ENCODE measurements at places on chromosomes 16 and 17. TPM values are rescaled to one million over a fixed set of nuclear protein-coding genes. Genes with fewer than 3 reads are reported as not detected.

UMOD gene
- not detected for total RNA-seq

DNA sequence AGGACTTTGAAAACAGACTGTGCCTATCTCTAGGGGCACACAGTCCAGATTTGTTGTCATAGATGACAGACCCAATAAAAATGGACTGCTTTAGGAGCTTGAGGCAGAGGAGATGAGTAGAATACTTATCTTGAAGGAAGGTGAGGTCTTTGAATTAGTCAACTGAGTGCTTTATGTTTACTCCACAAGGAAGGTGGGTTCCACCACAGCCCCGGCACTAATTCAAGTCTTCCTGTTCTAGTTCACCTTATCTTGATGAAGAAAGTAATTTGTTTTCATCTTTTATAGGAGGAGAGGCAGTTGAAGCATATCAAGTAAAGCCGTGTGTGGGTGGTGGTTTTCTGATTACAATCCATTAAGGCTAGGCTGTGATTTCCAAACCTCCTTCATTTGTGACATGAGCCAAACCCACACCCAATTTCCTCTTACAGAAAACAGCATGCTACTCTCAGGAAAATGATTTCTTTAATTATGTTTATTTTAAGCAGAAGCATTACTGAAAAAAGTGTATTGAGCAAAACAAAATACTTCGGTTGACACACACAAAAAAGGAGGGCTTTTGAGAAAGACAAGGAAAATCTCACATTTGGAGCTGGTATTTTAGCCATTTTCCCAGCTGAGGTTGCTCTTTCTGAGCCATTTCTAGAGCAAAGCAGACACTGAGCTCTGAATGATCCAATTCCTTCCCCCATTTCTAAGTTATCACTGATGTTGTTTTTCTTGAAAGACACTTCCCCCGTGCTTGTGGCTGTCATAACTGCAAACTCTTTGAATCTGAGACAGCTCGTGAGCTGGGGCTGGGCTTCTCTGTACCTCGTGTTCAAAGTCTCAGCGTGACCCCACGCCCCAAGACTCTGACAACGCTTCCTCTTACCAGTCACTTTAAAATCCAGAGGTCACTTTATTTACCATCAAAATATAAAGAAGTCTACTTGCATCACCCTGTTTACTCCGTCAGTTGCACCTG, 35.4 kb downstream of the CDRT15 start:
- peak; percentile 24 for DNase-seq

DNA sequence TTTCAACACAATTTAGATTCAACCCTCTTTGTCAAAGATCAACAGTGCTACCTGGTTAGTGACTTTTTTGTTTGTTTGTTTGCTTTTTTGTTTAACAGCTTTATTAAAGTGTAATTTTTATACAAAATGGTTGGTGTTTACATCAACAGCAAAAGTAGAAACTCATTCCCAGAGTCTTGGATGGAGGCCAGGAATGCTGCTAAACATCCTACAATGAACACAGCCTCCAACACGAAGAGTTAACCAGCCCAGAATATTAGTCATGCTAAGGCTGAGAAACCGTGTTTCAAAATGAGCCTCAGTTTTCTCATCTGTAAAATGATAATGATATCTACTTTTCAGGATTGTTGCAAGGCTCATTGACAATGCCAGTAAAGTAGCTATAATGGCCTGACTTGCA, 211.0 kb upstream of the MAF start:
- DNase-seq: no peak

- DNase-seq: no peak
Observed at GRCh38 chr16:70151941-70152509, 21.6 kb upstream of the CLEC18C start.

DNA sequence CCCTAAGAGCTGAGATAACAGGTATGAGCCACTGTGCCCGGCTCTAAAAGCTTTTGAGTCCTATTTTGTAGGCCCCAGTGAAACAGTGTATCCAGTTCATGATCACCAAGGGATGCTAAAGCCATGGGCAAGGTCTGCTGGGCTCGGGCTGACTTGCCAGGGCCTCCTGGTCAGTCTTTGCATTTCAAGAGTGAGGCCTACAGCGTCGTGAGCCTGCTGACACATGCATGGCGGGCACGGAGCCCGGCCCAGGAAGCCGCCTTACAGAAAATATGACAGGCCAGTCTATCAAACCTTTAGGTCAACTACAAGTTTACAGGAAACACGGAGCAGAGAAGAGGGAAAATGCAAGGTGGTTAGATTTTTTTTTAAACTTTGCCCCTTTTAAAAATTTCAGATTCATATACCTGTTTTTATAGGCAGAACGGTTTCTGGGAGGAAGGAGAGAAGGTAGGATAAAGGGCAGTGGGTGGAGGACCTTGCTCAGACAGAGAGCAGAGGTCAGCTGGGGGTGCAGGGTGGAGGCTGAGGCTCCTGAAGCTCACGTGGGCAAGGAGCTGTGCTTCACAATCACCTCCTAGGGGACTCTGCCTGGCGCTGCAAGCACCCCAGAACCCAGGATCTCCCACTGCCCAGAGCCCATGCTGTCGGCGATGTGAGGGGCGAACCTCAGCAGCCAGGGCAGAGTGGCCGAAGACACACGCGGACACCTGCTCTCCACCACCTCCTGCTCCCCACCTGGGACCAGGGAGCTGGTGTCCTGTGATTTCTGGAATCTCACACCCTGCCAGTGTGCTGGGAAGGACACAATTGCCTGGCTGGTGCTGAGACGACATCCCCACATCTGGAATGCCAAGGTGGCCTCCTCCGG, 21.3 kb downstream of the C16orf95 start:
- DNase-seq: peak; percentile 33

- DNase-seq: no peak
Observed at GRCh38 chr16:17348042-17348783, 122.5 kb downstream of the XYLT1 start.

DNA sequence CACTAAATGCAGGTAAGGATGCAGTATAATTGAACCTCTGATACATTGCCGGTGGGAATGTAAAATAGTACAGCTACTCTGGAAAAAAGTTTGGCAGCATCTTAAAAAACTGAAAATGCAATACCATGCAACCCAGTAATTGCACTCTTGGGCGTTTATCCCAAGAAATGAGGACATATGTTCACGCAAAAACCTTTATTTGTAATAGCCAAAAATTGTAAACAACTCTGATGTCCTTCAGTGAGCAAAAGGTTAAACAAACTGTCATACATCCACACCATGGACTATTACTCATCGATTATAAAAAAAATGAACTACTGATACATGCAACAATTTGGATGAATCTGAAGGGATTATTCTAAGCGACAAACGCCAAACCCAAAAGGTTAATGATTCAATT, 16.9 kb downstream of the SYNRG start:
- DNase-seq: no peak

YBX2 gene
- total RNA-seq: 20.6 TPM

GRCh38 chr16:89123001-89123830, 29.6 kb downstream of the ACSF3 start:
- no peak for DNase-seq

DNA sequence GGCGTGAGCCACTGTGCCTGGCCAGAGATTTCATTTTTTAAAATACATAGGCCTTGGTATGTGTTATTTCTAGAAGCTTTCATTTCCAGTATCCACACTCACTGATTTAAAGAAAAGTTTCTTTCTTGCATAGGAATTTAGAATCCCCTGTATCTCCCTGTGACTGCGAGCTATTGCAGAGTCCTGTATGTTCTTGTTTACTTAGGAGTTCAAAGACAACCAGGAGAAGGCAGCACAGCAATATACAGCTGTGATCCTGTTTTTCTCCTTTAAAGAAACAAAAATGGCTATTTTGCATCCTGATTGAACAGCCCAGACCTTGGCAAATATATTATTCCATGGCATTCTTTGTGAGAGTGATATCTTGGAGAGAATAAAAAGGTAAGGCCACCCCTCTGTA, 185.0 kb upstream of the COX10 start:
- DNase-seq: no peak

ROGDI gene
- total RNA-seq: 23.3 TPM

GRCh38 chr16:21205303-21205702, 6.1 kb downstream of the ZP2 start:
- no peak for DNase-seq

GRCh38 chr16:72131036-72131435, 37.4 kb downstream of the DHX38 start:
- DNase-seq: no peak

DRC3 gene
- not detected for total RNA-seq

BFAR gene
- 126 TPM for total RNA-seq

DNA sequence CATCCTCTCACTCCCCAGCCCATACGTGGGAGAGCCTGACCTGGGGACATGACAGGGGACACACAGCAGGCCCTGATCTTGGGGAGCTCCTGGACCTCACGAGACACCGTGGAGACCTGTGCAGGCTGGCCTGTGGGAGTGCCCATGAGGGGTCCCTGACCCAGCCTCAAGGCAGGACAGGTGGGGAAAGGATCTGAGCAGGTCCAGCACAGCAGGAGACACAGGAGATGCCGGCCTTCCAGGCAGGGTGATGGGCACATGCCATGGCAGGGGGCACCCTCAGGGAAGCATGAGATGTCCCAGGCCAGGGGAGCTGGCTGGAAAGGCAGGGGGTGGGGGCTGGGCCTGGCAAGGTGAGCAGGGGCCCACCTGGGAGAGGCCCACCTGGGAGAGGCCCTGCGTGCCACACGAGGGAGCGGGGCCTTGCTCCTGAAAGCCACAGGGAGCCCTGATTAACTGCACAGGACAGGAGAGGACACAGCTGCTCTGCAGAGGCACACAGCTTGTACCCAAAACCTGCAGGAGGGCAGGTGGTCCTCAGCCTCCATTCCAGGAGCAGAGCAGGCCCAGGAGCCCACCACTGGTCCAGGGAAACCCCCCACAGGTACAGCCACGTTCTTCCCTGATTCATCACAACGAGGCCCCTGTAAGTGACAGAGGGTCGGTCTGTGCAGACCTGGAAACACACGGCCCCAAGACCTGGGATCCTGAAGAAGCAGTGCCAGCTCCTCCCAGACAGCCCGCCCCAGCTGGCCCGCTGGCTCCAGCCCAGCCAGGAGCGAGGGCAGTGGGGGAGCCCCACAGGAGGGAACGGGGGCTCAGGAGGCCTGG, 26.6 kb upstream of the KRT17 start:
- DNase-seq: no peak

GRCh38 chr16:73337373-73338296, 289.7 kb upstream of the ZFHX3 start:
- no peak for DNase-seq

DNA sequence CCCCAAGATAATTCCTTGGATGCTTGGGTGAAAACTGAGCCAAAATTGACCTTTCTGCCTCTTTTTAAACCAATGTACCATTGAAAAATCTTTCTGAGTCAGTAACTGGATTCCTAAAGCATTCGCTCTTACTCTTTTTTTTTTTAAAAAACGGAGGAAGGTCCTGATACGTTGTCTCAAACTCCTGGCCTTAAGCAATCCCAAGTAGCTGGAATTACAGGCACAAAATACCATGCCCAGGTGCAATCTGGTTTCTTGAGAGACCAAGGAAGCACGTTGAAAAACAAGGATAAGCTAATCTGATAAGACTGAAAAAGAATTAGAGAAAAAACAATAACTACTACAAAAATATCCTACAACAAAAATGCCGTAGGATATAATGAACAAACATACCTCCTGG, 136.5 kb downstream of the SSH2 start:
- no peak for DNase-seq

DNA sequence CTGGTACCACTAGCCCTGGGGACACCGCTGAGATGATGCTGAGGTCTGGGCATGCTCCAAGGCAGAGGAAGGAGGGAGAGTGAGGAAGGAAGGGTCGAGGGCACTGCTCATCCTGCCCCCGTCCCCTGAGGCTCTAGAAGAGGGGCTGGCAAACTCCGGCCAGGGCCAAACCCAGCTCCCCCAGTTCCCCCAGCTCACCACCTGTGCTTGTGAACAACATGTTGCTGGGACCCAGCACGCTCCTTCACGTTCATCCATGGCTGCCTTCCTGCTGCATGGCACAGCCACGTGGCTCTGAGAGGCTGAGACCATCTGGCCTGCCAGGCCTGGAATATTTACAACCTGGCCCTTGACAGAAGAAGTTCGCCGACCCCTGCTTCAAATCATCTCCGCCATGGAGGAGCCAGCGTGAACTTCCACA, 81.2 kb downstream of the RBFOX3 start:
- DNase-seq: no peak

DNA sequence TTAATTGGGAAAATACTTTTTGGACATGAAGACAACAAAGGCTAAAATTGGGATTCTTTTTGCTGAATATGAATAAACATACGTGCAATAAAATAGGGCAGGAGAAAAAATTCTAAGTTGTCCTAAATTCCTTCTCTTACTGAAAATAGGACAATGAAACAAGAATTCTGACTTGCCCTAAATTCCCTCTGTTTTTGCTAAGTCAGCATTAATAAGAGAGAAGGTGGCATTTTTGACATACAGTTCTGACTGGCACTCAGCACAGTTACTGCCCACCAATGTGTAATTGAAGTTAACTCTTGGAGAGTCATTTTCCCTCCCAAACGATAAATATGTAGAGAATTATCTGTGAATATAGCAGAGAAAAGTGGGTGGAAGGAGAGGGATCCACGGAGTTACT, 1021.1 kb upstream of the CDH8 start:
- no peak for DNase-seq

DNA sequence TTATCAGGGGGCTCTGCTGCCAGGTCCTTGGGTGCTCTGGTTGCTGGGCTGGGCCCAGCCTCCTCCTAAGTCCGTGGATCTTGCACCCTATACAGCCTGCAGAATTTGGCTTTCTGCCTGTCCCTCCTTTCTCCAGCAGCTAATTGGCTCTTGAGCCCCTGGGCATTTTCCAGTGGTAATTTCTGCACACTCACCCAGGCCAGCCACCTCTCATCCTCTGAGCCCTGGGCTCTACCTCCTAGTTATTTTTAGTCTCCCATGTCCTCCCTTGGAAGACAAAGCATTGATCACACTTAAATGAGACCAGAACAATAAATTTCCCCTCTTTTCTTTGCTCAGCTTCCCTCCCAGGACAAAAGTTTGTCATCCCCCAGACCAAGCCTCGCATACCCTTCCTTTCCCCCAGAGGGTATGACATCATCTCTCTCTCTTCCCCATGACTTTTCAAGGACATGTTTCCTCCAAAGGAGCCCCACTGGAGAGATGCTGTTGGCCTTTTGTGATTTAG, 38.1 kb downstream of the C17orf75 start:
- DNase-seq: no peak
